Fibroblast of lung (primary cell): ENCODE measurements at places on chromosomes 2 and 18. TPM values are rescaled to one million over a fixed set of nuclear protein-coding genes. Genes with fewer than 3 reads are reported as not detected.

The APOB gene
- not detected in 2 replicates for polyA plus RNA-seq

The TEX261 gene
- polyA plus RNA-seq: 72.6 and 96.1 TPM in 2 replicates

The IL36B gene
- not detected in 2 replicates for polyA plus RNA-seq

The ITGB6 gene
- 0.01 TPM in 2 replicates for polyA plus RNA-seq

DNA sequence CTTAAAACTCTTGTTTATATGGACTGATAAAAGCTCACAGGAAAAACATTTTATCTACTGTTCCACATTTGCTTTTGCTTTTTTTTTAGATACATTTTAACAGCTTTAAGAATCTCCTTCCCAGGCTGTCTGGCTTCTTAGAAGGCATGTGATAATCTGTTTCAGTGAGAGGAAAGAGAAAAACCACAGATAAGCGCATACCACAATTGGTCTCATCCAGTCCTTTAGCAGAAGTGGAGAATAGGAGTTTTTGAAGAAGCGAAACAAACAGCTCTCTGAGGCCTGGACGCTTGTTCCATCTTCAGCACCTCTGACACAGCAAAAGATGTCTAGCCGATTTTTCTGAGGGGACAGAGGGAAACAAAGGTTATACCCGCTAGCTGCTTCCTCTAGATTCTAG lies 37.6 kb downstream of the RMC1 start:
- peak; percentile 76 for DNase-seq

GRCh38 chr2:82316586-82316985 lies 2012.0 kb upstream of the LRRTM1 start:
- DNase-seq: no peak

DNA sequence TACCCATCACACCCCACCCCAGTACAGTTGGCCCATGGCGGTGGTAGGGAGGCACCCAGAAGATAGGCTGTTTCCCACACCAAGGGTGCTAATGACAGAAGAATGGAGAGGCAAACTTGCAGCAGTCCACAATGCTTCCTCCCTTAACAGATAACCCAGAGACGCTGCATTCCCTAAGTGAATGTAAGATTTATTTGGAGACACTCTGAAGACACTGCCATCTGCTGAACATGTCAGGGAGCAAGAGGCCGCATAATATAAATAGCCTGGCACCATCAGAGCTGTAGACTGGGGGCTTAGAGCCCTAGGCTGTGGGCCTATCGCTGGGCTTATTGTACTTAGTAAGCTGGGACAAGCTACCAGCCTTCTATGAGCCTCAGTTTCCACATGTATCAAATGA lies 2.2 kb upstream of the IWS1 start:
- DNase-seq: no peak

- no peak for DNase-seq
Observed at GRCh38 chr18:79252904-79253633, 142.7 kb upstream of the NFATC1 start.

GRCh38 chr2:25204190-25204838 lies 35.9 kb upstream of the POMC start:
- DNase-seq: no peak

GRCh38 chr2:127170021-127170420 lies 50.1 kb downstream of the CYP27C1 start:
- DNase-seq: no peak

DNA sequence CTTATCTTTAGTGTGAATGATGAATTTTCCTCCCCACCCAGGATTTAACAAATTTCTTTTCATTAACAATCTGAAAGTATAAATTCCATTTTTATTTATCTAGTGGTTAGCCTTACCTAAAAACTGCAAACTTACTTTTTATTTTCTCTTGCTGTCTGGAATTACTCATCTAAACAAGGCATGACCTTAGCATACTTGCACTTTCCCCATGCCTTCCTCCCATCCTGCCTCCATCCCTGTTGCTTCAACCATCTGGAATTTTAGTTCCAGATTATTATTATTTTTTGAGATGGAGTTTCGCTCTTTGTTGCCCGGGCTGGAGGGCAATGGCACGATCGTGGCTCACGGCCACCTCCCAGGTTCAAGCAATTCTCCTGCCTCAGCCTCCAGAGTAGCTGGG lies 35.6 kb downstream of the GDF7 start:
- DNase-seq: peak; percentile 69

DNA sequence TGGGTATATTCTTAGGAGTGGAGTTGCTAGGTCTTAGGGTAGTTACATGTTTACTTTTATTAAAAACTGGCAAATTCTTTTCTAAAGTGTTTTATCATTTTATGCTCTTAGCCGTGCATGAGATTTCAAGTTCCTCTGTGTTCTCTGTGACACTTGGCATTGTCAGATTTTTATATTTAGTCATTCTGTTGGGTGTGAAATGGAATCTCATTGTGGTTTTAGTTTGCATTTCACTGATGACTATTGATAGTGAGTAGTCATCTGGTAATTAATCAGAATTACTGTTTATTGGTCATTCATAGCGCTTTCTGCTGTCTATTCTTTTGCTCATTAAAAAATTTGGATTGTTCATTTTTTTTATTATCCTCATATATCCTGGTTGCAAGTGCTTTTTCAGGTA lies 34.1 kb downstream of the RAB3GAP1 start:
- peak; percentile 23 for DNase-seq

DNA sequence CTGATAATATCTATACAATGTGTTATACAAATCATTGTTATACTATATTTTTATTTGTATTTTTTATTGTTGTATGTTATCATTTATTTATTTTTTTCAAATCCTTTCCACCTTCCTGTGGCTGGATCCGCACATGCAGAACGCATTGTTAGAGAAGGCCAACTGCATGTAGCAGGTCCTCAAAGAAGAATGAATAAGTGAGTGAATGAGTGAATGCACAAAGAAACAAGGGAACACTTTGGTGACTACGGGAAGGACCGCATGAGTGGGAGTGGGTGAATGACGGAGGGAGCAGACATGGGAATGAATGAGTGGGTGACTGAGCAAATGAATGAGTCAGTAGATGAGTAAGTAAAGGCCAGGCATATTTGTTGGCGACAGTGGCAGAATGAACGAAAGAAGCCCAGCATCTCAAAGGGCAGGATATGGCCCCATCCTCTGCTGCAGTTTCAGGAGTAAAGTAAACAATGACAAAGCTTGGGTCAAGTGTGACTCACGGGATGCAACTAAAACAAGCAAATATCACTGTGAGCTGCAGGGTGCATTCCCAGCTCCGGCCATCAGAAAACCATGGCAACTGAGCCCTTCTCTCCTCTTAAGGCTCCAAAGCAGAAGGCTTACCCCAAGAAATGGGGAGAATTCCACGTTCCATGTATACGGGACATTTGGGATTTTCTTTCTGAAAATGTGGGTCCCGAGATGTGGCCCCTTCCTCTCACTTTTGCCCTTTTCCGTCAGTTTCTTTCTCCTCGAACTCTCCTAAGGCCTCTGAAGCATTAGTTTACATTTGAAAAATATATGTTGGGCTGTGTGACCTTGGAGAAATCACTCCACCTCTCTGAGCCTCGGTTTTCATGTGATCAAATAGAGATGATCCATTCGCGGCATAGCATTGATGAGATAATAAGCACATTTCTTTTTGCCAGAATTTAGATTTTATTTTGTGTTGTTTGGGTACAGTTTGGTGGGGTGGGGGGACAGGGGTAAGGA lies 24.5 kb downstream of the KCNF1 start:
- peak; percentile 99 for DNase-seq

DNA sequence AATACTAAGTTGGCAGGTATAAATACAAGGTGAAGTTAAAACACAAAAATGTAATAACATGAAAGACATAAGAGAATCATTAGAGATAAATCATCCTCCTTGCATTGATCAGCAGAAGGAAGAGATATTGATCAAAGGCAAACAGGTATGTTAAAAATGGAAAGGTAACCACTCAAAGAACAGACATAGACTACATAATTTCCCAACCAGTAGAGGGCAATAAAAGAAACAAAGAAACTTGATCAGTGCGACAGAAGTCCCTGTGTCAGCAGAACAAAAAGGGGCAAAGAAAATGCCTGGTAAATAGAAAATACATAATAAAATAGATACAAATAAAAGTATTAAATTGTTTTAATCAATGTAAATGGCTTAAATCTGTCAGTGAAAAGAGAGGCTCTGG lies 53.6 kb downstream of the FAM228A start:
- DNase-seq: peak; percentile 46

GRCh38 chr2:217231212-217231611 lies 371.3 kb upstream of the TNP1 start:
- DNase-seq: no peak

- DNase-seq: no peak
Observed at GRCh38 chr2:122519366-122519765, 763.9 kb downstream of the TSN start.

GRCh38 chr2:105134081-105134480 lies 96.2 kb downstream of the MRPS9 start:
- DNase-seq: no peak

- no peak for DNase-seq
Observed at GRCh38 chr2:178482437-178482836, 2.2 kb downstream of the PLEKHA3 start.
